Stimulated activated CD8-positive, alpha-beta memory T cell treated with anti-CD3 and anti-CD28 coated beads, Interleukin-15, amount 100 ng/mL, for 1 hour (primary cell): ENCODE measurements at places on chromosomes 13 and 19.

GRCh38 chr13:32881777-32882145 is 134.5 kb upstream of the KL start:
- DNase-seq: no peak

DNA sequence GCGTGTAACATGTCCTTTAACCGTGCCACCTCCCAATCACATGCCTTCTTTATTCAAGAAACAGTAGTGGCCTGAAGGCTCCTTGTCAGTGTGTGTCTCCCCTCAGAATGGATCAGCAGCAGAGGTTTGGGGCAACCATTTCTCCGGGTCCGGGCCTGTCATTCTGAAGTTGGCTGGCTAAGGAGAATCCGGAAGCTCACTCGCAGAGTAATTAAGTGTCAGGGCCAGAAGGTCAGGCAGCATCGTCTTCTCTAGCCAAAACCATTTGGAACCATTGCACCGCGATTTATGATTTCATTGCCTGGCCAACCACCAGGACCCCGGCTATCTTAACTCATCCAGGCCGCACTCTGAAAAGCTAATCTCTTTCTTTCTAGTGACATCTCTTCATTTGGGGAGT is 550.8 kb downstream of the EFNB2 start:
- DNase-seq: no peak

DNA sequence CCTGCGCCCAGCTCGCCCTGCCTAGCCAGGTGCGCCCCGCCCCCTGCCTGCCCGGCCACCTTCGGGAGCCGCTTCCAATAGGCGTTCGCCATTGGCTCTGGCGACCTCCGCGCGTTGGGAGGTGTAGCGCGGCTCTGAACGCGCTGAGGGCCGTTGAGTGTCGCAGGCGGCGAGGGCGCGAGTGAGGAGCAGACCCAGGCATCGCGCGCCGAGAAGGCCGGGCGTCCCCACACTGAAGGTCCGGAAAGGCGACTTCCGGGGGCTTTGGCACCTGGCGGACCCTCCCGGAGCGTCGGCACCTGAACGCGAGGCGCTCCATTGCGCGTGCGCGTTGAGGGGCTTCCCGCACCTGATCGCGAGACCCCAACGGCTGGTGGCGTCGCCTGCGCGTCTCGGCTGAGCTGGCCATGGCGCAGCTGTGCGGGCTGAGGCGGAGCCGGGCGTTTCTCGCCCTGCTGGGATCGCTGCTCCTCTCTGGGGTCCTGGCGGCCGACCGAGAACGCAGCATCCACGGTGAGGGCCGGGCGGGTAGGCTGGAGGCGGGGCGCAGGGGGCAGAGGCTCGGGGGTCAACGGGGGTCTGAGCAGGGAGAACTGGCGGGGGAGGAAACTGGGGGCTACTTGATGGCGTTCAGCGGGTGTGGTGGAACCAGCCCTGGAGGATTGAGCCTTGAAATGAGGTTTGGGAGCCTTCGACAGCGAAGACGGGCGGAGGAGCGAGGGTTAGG is at the start of gene SPINT2:
TSS of gene SPINT2 (plus strand) at position 88 of the 727 bp plus-strand sequence. CDS start at position 408, 320 bp downstream.
- DNase-seq: no peak

- no peak for DNase-seq
Observed at GRCh38 chr13:87123987-87124784, 547.0 kb upstream of the SLITRK5 start.

DNA sequence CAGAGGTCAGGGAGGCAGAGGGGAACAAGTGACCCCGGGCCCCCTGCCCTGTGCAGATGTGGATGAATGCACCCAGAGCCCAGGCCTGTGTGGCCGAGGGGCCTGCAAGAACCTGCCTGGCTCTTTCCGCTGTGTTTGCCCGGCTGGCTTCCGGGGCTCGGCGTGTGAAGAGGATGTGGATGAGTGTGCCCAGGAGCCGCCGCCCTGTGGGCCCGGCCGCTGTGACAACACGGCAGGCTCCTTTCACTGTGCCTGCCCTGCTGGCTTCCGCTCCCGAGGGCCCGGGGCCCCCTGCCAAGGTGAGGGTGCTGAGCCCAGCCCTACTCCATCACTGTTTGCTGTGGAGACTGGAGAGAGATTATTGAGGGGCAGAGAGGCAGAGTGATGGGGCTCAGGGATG is 9.9 kb downstream of the LTBP4 start:
- no peak for DNase-seq

- DNase-seq: no peak
Observed at GRCh38 chr19:10769533-10770491, 51.9 kb downstream of the DNM2 start.

DNA sequence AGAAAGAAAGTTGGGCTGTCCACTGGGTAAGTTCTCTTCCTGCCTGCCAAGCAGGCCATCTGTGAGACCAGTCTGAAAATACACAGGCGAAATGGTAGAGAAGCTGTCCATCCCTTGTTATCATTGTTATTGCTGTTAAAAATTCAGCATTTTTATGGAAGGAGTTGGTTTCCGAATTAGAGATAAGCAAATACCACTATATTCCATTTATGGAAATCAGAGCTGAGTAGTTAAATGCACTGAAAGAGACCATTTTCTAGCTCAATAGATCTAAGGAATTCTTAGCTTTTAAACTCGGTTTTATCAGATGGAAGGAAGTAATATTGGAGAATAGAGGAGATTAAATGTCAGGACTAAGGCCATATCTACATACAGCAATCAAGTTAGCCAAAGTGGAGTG is 40.7 kb downstream of the MZT1 start:
- no peak for DNase-seq

DNA sequence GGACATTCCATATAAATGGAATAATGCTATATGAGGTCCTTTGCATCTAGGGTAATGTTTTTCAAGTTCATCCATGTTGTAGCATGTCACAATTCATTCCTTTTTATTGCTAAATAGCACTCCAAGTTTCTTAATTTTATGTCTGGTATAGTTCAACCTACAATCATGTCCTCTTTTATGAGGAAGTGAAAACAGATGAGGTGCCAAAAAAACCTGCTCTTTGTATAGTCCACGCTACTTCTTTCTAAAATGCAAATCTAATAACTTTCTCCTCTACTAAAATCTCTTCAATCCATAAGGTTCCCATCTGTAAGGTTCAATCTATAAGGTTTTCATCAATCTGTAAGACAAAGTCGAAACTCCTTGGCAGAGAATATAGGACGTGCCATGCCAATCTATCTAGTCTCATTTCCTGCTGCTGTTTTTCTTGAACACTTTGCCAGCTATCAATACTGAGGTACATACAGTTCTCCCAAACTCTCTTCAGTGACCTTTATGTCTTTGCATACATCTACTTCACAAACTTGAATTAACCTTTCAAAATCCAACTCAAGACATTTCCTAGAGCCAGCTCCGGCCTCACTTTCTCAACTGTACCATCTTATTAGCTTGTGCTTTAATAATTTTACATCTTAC is 33.7 kb downstream of the INTS6 start:
- no peak for DNase-seq
